A172 (cell line): ENCODE measurements at places on chromosomes 2 and 18.

DNA sequence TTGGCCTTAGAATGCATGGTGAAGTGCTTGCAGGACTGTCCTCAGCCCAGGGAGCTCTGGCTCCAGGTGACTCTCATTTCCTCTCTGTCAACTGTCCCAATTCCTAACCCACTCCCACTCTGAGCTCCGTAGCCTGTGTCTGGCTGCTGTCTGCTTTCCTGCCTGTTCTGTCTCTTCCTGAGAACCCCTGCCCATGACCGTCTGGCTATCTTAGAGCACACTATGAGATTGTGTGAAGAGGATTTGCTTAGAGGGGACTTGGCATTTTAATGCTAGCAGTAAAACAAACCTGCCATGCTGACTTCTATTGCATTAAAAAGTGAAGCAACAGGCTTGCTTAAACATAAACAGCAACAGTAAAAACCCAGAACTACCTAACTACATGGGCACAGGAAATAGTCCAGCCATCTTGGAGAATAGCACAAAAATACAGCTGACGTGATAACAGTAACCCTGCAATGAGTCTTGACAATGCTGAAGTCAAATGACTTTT is 234.7 kb downstream of the PRKCE start:
- DNase-seq = no peak

DNA sequence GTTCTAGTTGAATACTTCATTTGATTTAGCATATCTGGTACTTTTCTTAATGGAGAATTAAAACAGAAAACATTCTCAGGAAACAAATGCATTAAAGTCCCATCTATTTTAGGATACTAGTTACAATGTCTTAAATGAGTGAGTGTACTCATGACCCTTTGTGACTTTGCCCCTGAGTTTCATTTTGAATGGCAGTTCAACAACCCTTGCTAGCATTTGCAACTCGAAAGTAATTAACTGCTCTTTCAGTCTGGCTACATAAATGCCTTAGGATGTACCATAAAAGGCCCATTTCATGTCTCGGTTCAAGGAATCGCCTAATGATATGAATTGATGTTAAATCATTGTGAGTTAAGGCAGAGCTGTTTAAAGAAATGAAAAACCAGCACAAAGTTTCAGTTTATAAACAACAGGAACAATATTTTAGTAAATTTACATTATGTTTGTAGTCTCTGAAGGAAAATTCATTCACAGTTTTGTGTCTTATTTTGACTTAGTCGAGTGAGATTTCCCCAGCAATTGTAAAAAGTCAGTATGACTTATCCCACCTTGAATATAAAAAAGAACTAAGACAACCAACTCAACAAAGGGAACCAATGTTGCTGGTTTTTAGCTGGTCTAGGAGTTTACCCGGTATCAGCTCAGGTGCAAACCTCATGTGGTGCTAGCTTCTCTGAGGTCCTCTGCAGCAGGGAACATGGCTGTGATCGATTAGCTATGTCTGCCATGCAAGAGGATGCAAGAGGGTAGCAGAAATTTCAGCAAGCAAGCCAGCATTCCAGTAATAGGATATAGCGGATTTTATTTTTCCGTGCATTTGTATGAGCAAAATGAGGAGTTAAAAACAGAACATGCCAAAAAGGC is 386.2 kb downstream of the PTPRM start:
- DNase-seq = no peak

- DNase-seq = no peak
Measured at GRCh38 chr2:117087535-117088291, 726.8 kb upstream of the DDX18 start.

DNA sequence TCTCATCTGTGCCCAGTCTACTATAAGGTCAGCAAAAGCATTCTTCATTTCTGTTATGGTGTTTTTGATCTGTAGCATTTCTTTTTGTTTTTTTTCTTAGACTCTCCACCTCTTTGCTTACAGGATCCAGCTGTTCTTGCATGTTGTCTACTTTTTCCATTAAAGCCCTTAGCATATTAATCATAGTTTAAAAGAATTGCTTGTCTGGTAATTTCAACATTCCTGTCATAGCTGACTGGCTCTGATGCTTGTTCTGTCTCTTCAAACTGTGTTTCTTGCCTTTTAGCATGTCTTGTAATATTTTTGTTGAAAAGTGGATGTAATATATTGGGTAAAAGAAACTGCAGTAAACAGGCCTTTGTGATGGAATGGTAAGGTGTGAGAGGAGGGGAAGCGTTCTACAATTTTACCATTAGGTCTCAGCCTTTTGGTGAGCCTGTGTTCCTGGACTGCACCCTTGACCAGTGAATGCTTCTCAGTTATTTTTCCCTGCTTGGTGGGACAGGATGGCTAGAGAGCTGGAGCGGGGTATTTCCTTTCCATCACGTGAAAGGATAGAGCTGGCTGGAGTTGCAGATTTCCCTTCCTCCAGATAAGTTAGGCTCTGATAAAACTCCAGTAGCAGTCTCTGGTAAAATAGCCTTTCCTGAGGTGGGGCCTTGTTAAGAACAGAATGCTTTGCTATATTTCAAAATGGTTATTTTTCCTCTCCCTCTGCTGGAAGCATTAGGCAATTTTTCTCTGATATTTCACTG is 65.4 kb downstream of the PLA2R1 start:
- DNase-seq = no peak

GRCh38 chr2:60992985-60993392 is 24.5 kb upstream of the PEX13 start:
- DNase-seq = no peak
